ENCODE measurements at places on chromosomes 12 and 14.

- DNase-seq = no peak
Observed at GRCh38 chr12:4120316-4120917, 153.1 kb upstream of the CCND2 start.

DNA sequence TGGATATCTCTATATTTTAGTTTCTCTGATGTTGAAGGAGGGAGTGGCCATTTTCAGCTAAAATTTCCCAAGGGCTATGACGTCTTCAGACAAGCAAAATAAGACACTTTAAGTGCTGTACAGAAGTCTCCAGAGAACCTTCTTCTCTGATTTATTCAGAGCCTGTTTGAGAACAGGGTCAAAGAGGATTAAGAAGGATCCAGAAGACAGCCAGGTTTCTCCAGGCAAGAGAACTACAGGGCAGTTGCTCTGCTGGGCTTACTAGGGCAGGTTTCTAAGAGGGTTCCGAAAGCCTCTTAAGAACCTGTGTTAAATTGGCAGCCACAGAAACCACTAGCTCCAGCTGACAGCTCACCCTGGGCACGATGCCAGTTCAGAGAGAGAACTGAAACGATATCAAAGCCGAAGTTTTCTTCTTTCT lies 1.2 kb downstream of the MGP start:
- peak; percentile 88 for DNase-seq

GRCh38 chr12:101891462-101891971 lies 14.1 kb downstream of the DRAM1 start:
- DNase-seq = no peak

- DNase-seq = no peak
Observed at GRCh38 chr12:69099201-69099837, 140.1 kb upstream of the CPSF6 start.

GRCh38 chr12:24697295-24697694 lies 251.6 kb downstream of the BCAT1 start:
- no peak for DNase-seq

DNA sequence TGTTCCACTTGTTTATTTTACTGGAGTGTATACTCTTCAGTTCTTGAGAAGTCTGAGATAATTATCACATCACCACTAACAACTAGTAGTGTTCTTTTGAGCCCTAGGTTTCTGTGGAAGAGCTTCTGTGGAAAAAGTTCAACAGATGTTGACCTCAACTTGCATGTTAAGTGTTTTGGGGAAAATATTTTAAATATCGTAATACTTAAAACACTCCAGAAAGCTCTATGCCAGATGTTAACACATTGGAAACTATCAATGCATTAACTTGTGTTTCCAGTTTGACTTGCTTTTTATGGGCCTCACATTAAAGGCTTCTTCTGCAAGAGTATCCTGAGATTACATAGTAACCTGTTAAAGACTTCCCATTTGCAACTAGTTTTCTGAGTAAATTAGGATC lies 173.1 kb downstream of the DUSP6 start:
- no peak for DNase-seq

Measured in CD4-positive, alpha-beta memory T cell (primary cell).